ENCODE measurements at places on chromosomes 6 and 20.

GRCh38 chr6:11143394-11144371 is 32.2 kb upstream of the ERVFRD-1 start:
- no peak for DNase-seq

- DNase-seq, result no peak
Observed at GRCh38 chr6:54115966-54116365, 4.7 kb downstream of the MLIP start.

- DNase-seq, result no peak
Observed at GRCh38 chr20:17077030-17077429, 149.8 kb upstream of the PCSK2 start.

DNA sequence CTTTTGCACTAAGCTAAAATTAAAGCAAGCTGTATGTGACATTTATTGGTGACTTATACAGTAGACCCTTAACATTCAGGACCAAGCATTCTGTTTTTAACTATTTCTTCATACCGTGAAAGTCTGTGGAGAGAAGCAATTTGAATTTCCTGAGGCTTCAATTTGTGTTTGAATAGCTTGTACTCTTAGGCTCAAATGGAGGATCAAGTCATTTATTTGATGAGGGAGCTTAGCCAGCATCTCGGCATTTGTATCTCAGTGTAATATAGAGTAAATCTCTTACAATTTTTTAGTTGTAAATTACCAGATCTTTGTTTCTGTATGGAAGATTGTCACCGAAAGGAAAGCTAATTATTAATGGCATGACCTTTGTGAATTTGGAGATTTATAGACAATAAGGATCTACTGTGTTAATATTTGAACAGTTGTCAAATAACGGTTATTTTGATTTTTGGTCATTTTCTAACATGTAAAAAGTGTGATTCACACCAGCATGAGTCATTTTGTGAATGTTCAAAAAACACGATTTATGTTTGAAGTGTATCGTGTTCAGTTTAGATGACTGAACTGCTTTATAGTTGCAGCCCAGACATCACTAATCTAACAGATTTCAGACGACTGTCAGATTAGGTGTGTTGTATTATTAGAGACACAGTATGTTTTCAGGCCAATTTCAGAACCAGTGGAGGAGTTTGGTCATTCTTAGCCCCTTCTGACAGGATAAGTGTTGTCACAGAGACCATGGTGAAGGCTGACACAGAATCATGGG is 332.9 kb downstream of the CDKAL1 start:
- DNase-seq, result no peak

DNA sequence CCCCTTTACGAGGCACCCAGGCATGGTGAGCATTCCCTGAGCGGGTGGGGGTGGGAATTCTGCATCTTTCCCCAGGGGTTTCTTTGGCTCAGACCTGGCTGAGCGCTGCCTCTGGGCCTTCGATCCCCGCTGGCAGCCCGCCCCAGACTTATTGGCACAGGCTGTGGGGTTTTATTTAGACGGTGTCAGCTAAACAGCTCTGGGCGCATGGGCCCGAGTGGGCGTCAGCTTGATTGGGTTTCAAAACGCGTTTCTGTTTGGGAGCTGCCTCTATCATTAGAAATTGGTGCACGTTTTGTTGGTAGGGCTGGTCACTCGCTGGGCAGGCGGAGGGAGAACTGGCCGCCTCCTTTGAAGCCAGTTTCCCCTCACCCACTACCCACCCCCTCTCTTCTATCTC is 21.0 kb downstream of the PMEPA1 start:
- DNase-seq, result no peak

DNA sequence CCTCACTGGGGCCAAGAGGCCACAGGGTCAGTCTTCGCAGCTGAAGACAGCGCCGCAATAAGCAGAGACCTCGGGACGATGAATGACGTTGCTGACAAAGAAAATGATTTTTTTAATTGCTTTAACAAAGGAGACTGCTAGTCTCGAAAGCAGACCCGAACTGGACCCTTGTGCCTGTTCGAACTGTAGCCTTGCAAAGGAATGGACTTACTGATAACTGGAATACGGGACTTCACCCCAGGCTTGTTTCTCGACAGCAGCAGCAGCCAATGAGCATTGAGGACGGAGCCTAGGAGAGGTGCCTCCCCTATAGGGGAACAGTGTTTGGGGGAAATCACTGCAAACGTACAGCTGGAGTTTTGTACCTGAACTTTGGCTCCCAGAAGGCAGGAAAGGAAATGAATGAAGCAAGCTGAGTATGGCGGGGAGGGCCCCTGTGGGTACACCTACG is 1.3 kb upstream of the TAF4 start:
- no peak for DNase-seq

DNA sequence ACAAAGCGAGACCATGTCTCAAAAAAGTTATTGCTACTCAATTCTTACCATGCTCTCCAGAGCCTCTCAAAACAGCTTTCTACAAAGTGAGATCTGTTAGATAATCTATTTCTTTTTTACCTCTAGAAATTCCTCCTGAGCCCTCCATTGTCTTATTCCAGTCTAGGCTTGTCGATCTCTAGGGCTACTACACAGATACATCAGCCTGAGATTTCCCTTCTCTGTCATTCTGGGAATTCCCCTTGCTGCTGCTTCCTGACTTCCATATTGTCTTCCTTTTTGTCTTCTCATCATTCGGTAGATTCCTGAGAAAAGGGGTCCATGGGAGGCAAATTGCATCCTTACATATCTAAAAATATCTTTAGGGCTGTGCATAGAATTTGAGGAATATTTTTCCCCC is 75.6 kb upstream of the GNRH2 start:
- no peak for DNase-seq

DNA sequence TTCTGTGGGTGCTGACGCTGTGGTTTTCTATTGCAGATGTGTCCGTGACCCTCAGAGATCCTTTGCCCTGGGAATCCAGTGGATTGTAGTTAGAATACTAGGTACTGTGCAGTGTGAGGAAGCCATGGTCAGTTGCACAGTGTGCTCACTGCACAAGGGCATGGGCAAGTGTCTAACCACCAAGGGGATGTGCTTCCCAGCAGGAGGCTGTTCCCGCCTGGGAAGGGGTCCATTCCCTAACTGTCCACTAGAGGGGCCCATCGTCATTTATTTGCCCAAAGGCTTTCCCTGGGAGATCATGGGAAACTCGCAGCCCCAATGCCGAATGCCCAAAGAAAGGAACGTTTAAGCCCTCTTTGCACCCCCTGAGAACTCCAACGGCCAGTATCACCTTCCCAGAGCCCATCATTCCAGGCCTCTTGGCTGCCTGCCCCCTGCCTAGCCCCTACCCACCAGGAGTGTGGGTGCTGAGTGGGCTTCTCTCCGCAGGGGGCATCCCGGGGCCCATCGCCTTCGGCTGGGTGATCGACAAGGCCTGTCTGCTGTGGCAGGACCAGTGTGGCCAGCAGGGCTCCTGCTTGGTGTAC is 26.2 kb downstream of the SLCO4A1 start:
- DNase-seq, result peak; percentile 78

- DNase-seq, result no peak
Observed at GRCh38 chr6:147765541-147765940, 257.1 kb downstream of the SAMD5 start.

GRCh38 chr6:78947962-78948361 is 80.6 kb downstream of the IRAK1BP1 start:
- no peak for DNase-seq

- DNase-seq, result no peak
Observed at GRCh38 chr6:81814370-81815076, 62.0 kb upstream of the TENT5A start.

DNA sequence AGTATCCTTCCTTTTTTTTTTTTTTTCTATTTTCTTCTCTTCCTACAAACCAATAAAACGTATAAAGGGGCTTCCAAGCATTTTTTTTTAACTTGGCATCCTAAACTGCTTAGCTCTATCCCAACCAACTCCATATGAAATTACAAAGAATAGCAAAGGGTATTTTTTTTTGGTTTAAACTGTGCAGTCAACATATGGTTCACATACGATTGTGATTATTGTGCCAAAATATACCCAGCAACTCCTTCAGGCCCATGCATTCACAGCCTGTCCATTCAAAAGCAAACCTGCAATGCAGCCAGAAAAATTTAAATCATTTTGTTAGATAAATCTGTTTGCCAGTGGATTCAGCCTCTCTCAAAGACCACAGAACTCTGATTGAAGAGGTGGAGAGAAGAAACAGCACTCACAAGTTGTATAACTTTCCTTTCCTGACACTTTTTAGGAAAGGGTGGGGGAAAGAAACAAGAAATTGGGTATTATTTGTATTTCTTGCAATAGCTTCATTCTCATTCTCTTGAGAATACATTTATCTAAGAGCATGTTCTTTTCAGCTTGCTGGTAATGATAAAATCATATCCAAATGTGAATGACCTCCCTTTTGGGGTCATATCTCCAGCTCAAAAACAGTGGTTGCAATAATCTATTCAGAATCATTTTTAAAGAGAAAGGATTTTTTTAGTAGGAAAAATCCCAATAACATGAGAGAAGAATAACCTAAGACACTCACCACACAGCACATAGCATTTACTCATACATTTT is 701.3 kb upstream of the CHD6 start:
- DNase-seq, result no peak

GRCh38 chr6:345747-346385 is 45.7 kb upstream of the IRF4 start:
- DNase-seq, result no peak

GRCh38 chr20:46898423-46898822 is 3.8 kb downstream of the EYA2 start:
- DNase-seq, result no peak

DNA sequence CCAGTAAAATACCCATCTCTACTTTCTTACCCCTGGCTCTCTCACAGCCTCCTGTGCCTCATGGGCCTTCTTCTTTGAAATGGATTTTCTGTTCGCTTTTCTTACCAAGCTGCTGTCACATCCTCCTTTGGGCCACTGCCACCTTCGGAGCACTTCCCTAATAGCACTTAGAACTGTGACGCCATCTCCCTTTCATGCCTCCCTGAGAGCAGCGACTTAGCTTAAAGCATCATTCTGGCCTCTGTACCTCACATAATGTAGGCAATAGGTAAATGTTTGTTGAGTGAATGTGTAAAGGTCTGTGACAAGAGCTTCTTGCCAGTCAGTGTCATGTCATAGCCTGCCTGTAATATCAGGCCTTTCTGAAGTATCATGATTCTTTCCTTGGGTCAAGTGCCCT is 78.8 kb downstream of the ADGRG6 start:
- DNase-seq, result no peak

DNA sequence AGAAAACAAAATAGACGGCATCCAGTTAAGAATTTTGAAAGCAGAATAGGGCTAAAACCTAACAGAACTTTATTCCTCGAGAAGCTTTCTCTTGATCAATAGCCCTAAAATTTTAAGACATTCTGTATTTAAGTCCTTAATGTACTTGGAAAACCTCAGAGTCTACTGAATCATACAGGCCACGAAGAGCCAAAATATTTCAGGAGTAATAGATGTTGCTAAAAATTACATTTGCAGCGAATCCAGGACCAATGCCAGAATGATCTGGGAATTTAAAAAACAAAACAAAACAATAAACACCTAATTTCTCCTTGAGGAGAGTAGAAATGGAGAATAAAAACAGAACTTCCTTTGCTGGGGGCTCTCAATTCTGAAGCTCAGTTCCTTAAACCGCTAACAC is 23.3 kb downstream of the ATXN1 start:
- DNase-seq, result no peak

DNA sequence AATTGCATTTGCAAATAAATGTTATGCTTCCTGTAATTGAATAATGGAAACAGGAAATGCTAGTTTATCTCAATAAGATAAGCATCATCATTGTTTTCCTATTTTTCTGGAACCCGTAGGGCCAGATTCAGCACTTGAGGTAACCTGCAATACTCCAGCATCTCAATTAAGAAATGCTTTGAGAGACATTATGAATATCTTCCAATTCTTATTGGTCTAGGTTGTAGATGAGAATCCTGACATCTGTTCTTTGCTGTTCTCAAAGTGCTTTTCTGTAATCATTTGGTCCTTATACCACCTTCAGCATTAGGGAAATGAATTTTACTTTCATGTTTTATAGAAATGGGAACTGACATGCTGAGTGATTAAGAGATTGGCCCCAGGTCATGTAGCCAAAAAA is 428.3 kb downstream of the CBLN4 start:
- DNase-seq, result no peak

GRCh38 chr6:23456396-23456795 is 669.6 kb upstream of the NRSN1 start:
- no peak for DNase-seq

- no peak for DNase-seq
Observed at GRCh38 chr6:6622501-6622900, 34.0 kb downstream of the LY86 start.

DNA sequence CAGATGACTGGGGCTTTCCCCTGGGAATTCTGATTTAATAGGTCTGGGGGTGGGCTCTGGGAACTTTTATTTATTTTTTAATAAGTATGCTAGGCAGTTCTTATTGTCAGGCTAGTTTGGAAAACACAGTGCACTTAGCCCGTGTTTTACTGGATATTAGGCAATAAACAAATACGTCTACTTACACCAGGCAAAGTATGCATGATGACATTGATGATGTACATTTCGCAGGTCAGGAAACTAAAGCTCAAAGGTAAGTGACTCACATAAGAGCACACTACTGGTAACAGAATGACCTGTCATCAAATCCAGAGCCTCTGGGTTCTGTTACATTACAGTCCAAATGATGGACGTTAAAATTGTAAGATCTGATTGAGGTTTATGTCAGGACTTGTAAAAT is 144.4 kb upstream of the EXOC2 start:
- DNase-seq, result no peak

GRCh38 chr6:132483779-132484679 is 28.9 kb downstream of the STX7 start:
- DNase-seq, result no peak

DNA sequence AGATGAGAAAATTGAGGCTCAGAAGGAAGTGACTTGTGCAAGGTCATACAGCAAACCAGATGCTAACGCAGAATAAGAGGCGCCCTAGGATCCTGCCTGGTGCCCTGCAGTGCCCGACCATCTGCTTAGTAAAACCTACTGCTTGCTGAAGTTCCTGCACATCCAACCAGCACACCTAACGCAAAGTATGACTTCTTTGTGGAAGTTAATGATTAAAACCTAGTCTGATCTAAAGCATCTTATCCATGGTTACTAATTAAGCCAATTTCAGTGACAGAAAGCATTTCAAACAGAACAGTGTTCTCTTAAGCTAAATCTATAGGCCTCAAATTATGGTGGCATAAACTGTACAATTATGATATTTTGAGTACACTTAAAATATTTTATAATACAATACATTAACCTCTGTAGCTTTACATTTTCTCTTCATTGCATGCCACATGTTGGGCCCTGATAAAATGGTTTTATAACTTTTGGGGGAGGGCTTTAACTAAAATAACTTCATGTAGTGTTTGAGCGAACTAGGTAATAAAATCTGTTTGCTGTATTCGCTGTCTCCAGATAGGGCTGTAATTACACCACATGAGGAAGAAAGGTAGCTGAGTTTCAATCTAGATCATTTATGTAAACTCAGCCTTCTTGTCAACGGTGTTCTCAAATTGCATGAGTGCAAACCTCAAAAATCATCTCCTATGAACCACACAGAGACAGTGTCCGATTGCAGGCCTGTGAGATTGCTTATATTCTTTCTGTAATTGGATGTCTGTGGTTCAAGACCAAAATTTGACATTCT is 37.5 kb upstream of the BEND3 start:
- DNase-seq, result no peak
